ENCODE measurements at places on chromosomes 2 and 18.

DNA sequence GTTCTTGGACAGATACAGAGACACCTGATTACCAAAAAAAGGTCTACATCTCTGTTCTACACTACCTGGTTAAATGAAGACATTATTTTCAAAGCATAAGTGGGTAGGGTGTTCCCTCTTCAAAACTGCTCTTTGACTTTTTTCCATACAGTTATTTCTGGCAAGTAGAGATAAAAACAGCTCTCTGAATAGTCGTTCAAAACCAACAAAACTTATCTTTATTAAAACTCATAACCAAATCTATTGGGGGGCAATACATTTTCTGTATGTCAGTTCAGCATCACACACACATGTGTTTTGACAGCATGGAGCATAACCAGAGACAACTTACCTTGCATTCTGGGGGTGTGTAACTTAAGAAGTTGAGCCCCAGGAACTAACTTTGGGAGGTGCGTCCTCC, 149.0 kb upstream of the EPC2 start:
- DNase-seq = no peak

DNA sequence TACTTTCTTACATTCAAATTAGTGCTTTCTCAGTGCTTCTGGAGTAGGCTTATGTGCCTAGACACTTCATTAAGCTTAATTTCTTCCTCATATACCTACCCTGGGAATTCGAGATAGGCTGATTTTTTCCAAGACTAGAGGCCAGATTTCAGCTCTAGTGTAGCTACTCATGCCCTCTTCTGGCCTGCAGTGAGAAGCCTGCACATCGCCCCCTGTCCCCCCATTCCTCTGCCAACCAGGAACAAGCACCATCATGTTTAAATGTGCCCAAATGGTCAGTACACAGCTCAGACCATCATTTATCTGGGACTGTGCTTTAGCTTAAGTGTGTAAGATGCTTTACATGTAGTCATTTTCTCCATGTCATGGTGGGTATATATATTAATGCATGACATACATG, 1218.8 kb upstream of the LRRTM1 start:
- DNase-seq = no peak

- DNase-seq = no peak
Observed at GRCh38 chr2:101842471-101842870, 145.0 kb downstream of the MAP4K4 start.

GRCh38 chr2:60974652-60975051, 42.9 kb upstream of the PEX13 start:
- DNase-seq = no peak

DNA sequence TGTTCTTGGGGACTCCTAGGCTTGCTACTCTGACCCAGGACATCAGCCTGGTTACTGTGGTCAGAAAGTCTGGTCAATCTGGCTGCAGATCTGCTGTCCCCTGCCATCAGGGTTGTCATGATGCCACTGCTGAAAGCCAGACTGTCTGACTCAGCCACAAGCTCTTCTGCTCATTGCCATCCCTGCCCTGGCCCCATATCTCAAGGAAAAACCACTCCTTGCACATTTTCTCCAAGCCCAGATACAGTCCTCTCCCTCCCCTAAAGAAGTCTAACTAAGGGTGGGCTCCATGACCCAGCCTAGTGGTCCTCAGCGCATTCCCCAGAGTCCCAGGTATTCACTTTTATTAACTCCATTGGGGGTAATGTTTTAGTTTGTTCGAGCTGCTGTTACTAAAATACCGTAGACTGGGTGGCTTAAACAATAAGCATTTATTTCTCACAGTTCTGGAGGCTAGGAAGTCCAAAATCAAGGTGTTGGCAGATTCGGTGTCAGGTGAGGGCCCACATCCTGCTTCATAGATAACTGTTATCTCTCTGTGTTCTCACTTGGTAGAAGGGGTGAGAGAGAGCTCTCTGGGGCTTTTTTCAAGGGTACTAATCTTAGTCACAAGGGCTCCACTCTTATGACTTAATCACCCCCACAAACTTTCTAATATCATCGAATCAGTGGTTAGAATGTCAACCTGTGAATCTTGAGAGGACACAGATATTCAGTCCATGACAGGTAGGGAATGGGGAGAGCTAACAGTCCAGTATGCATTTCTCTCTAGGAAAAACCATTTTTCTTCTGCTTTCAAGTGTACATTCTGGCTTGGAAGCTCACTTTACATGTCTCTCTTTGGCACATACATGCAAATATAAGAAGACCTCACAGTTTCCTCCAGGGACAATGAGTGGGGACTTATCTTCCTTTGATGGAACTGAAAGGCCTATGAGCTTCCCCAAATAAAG, 94.8 kb upstream of the CXCR4 start:
- DNase-seq = no peak

GRCh38 chr18:76842837-76843530, 20.6 kb downstream of the ZNF236 start:
- DNase-seq = no peak

DNA sequence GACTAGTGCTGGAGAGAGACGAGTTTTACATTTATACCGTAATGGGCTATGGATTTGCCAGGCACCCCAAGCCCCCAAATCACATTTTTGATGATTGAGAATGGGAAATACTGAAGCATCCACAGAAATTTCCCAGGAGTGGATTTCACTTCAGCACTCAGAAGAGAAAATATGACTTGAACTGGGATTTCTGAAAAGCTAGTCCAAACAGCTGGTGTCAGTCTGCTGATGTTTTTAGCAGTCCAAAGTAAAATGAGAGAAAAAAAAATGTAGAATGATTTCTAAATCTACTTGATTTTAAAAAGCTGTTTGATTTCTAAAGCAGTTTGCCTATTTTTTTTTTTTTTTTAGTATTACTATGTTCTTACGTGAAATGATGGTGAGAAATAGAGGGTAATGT, 105.0 kb downstream of the PLEKHM3 start:
- DNase-seq = no peak

DNA sequence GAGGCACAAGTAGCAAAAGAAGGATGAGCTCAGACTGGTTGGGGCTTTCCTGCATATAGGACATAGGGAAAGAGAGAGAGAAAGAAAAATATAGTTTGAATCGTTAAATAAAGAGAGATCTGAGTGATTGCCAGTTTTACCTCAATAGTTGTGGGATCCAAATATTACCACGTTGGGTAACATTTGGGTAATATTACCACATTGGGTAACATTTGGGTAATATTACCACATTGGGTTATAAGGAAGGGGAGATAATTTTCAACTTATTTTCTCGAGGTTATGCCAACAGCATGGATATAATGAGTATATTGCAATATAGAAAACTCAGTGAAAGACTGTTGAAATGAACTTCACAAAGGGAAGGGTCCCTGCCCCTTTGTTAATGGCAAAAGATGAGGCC, 20.7 kb downstream of the SP140 start:
- DNase-seq = no peak

- no peak for DNase-seq
Observed at GRCh38 chr2:132751836-132752235, 81.8 kb upstream of the LYPD1 start.

Measured in Daoy (cell line).